Memory B cell (primary cell): ENCODE measurements at places on chromosomes 16 and 17.
A peak's percentile ranks its signal among the peaks of the same experiment; 100 is the strongest.

GRCh38 chr16:86498671-86499439 is 11.5 kb upstream of the FOXF1 start:
- H3K4me1 ChIP-seq, result peaks cover 2% of the 10 kb centered on the region
- peaks cover 32% of the 10 kb centered on the region for H3K27me3 ChIP-seq
- H3K27ac ChIP-seq, result peak overlapping the region; percentile 33

DNA sequence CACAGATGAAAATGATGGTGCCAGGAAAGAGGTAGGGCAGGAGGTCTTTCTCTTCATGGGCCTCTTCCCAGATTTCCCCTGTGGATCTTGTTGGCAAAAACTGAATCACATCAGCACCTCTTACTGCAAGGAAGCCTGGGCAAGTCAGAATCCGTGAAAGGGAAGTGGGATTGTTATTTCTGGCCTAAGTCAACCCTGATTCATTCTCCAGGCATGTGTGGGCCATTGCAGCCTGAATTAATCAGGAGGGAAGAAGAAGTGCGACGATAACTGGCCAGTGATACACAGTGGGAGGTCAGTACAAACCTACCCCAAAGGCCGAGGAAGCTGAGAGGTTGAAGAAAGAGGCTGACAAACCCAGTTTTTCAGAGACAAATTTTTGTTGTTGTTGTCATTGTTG is 17.9 kb upstream of the NSMCE1 start:
- peaks cover 4% of the 10 kb centered on the region for H3K27me3 ChIP-seq
- no peak overlapping the region for H3K4me3 ChIP-seq
- peak overlapping the region; percentile 31 for H3K27ac ChIP-seq

- H3K27me3 ChIP-seq, result peaks cover 12% of the 10 kb centered on the region
- no peak overlapping the region for H3K27ac ChIP-seq
- peaks cover 2% of the 10 kb centered on the region for H3K4me1 ChIP-seq
- no peak overlapping the region for H3K4me3 ChIP-seq
These were observed 14.8 kb downstream of the PMP22 start for GRCh38 chr17:15250135-15250860.

DNA sequence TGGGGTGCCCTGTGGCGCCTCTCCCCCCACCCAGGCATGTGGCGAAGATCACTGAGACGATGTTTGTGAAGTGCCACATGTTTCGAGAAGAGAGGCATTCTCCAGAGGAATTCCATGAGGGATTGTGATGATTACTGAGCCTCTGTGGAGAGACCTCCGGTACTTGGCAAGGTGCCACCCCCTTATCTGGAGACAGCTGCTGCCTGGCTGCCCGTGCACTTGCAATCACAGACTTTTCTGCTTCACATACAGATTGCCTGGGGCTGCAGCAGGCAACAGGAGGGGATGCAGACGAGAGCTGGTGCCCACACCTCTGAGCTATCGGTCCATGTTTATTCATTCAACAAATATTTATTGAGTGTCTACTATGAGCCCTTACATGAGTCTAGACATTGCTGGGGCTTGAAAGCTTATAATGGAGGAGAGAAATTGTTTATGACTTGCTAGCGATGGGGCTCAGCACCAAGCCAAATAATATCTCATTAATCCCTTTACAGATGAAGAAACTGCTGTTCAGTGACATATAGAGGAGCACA is 317.2 kb upstream of the ZFHX3 start:
- no peak overlapping the region for H3K27ac ChIP-seq
- no peak overlapping the region for H3K4me3 ChIP-seq
- no peaks in the 10 kb centered on the region for H3K27me3 ChIP-seq
- DNase-seq, result no peak
- no peaks in the 10 kb centered on the region for H3K36me3 ChIP-seq
- H3K4me1 ChIP-seq, result no peaks in the 10 kb centered on the region

DNA sequence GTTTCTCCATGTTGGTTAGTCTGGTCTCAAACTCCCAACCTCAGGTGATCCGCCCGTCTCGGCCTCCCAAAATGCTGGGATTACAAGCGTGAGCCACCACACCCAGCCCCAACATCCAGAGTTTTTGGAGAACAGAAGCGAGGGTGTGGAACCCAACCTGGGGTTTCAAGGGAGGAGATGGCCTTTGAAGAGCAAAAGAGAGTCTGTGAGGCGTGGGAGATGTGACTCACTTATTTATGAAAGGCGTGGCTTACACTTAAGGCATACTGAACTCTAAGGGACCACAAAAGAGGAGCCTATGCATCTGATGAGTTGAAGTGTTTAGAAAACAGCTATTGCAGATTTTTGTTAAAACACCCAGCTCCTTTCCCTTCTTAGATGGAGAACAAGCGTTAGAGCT is 18.9 kb downstream of the ARSG start:
- no peak for DNase-seq
- H3K4me1 ChIP-seq, result peaks cover 6% of the 10 kb centered on the region
- peaks cover 12% of the 10 kb centered on the region for H3K36me3 ChIP-seq
- H3K4me3 ChIP-seq, result no peak overlapping the region
- no peak overlapping the region for H3K27ac ChIP-seq

GRCh38 chr16:30605158-30605557 is 5.0 kb downstream of the ZNF689 start:
- H3K36me3 ChIP-seq, result peaks cover 11% of the 10 kb centered on the region
- no peak for DNase-seq
- H3K4me3 ChIP-seq, result no peak overlapping the region
- H3K4me1 ChIP-seq, result peaks cover 2% of the 10 kb centered on the region
- no peaks in the 10 kb centered on the region for H3K27me3 ChIP-seq

GRCh38 chr17:36550491-36551417 is 6.0 kb downstream of the GGNBP2 start:
- H3K27me3 ChIP-seq, result no peaks in the 10 kb centered on the region
- peak; percentile 38 for DNase-seq
- H3K4me3 ChIP-seq, result peak overlapping the region; percentile 68
- H3K4me1 ChIP-seq, result peaks cover 30% of the 10 kb centered on the region
- peak overlapping the region; percentile 74 for H3K27ac ChIP-seq

DNA sequence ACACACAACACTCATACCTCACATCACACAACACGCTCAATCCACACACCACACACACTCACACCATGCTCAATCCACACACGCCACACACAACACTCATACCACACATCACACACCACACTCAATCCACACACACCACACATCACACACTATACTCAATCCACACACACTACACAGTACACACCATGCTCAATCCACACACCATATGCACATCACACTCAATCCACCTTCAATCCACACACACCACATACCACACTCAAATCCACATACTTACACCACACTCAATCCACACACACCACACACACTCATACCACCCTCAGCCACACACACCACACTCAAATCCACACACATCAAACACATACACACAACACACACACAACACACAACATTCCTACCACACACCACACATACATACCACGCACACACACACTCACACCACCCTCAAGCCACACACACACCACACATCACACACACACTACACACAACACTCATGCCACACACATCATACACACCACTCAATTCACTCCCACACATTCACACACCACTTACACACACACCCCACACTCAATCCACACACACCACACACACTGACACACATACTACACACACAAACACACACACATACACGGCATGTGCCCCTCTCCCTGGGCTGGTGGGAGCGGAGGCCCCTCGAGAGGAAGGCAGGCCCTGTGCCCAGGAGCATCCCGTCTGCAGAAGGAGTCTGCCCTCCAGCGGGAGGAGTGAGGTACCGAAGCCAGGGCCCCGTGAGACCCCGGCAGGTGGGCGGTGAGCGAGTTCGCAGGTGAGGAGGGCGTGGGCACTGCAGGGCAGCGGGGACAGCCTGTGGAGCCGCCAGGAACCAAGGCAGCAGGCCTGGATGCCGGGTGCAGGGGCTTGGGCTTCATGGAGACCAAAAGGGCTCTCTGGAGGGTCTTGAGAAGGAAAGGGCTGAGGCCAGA is 33.1 kb upstream of the RPTOR start:
- no peaks in the 10 kb centered on the region for H3K4me1 ChIP-seq
- peaks cover 5% of the 10 kb centered on the region for H3K27me3 ChIP-seq
- no peaks in the 10 kb centered on the region for H3K36me3 ChIP-seq
- no peak for DNase-seq
- no peak overlapping the region for H3K4me3 ChIP-seq
- H3K27ac ChIP-seq, result no peak overlapping the region

DNA sequence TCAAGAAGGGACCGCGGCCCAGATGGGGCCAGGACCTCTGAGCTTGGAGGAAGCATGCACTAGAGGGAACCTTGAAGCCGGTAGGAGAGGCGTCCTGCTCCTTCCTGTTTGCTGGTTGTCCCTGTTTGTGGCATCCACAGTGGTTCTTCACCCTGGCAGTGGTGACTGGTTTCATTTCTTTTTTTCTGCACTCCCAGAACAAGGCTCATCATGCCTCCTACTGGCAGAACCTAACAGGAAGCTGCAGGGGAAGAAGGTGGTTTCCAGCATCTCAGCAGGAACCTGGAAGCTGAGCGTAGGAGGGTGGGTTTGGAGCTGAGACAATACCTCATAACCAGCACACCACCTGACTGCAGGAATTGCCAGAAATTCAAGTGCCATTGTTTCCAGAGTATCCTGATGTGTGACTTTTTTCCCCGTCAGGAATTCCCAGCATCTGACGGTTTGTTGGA is 5.8 kb downstream of the TMEM231 start:
- H3K4me1 ChIP-seq, result peaks cover 3% of the 10 kb centered on the region
- no peaks in the 10 kb centered on the region for H3K36me3 ChIP-seq
- H3K27me3 ChIP-seq, result no peaks in the 10 kb centered on the region
- H3K4me3 ChIP-seq, result no peak overlapping the region
- peak; percentile 38 for DNase-seq

- no peak overlapping the region for H3K27ac ChIP-seq
- no peaks in the 10 kb centered on the region for H3K36me3 ChIP-seq
- no peak for DNase-seq
- H3K4me3 ChIP-seq, result no peak overlapping the region
These were observed 200.1 kb downstream of the KCNJ2 start for GRCh38 chr17:70369391-70369790.

GRCh38 chr17:15929941-15930340 is 15.0 kb upstream of the ADORA2B start:
- no peak for DNase-seq
- H3K4me1 ChIP-seq, result peaks cover 10% of the 10 kb centered on the region
- H3K36me3 ChIP-seq, result peaks cover 2% of the 10 kb centered on the region
- no peak overlapping the region for H3K4me3 ChIP-seq
- H3K27ac ChIP-seq, result no peak overlapping the region
- H3K27me3 ChIP-seq, result peaks cover 19% of the 10 kb centered on the region

- DNase-seq, result no peak
- peaks cover 2% of the 10 kb centered on the region for H3K27me3 ChIP-seq
- H3K4me3 ChIP-seq, result peak overlapping the region; percentile 80
- no peaks in the 10 kb centered on the region for H3K36me3 ChIP-seq
- peak overlapping the region; percentile 55 for H3K27ac ChIP-seq
- no peaks in the 10 kb centered on the region for H3K4me1 ChIP-seq
These were observed 762 bp upstream of the RBL2 start for GRCh38 chr16:53433509-53433908.

DNA sequence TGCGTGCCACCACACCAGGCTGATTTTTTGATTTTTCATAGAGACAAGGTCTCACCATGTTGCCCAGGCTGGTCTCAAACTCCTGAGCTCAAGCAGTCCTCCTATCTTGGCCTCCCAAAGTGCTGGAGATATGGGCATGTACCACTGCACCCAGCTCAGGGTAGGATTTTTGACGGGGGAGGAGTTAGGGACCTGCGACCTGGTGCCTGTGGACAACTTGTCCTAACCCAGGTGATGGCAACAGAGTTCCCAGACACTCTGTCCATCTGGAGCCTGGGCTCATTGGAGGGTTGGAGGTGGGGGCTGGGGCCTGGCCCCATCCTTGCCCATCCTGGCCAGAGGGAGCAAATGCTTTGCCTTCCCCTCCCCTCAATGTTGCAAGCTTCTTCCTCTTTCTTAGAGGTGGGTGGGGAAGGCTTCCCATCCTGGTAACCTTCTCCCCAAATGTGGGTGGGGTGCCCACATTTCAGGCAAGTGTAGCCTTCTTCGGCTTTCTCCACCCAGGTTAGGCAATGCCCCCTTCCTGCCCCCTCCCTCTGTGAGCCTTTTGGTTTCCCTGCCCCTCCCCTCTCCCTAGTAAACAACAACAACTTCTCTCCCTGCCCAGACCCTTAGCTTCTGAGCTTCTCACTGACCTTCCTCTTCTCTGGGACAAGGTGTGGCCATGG is 24.9 kb downstream of the RARA start:
- peaks cover 43% of the 10 kb centered on the region for H3K4me1 ChIP-seq

- H3K4me1 ChIP-seq, result peaks cover 39% of the 10 kb centered on the region
- no peaks in the 10 kb centered on the region for H3K27me3 ChIP-seq
- peak overlapping the region; percentile 58 for H3K27ac ChIP-seq
- peaks cover 14% of the 10 kb centered on the region for H3K36me3 ChIP-seq
- peak overlapping the region; percentile 82 for H3K4me3 ChIP-seq
These were observed 2.8 kb downstream of the TBC1D10B start for GRCh38 chr16:30367349-30368009.

DNA sequence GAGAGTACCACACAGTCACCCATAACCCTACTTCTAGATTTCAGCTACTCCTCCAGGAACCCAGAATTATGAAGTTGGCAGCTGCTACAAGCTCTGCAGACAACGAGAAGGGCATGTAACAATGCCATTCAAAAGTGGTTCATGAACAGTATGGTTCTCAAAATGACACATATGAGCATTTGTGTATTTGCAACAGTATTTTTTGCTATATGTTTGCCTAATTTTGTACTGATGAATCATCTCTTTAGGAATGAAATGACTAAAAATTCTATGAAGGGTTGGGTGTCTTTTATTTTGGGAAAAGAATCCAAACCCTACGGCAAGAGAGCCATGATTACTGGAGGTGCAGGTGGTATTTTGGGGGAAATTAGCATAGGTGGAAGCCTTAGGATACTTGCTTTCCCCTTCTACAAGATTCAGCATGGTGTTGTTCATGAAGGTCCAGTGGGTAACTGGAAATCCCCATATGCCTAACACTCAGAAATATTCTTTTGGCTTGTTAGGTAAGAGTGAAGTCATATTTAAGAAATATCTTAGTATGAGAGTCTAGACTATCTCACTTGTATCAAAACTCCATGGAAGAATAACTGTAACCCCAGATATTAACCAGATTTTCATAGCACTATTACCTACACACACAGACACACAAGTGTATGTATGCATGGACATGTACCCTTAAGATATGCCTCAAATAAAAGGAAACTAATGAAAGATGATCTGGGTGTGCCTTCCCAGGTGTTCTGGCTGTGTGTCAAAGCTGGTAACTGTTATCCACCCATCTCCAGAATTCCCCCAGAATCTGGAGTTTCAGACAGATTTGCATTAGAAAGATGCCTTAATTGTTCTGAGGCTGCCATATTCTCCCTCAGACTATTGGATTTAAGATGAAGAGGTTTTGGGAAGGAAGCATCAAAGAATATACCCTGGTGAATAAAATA is 688.2 kb upstream of the SOX9 start:
- DNase-seq, result no peak
- no peak overlapping the region for H3K27ac ChIP-seq
- H3K36me3 ChIP-seq, result no peaks in the 10 kb centered on the region
- H3K27me3 ChIP-seq, result no peaks in the 10 kb centered on the region
- H3K4me3 ChIP-seq, result no peak overlapping the region

- peaks cover 54% of the 10 kb centered on the region for H3K4me1 ChIP-seq
- no peaks in the 10 kb centered on the region for H3K36me3 ChIP-seq
- no peak for DNase-seq
- peak overlapping the region; percentile 59 for H3K27ac ChIP-seq
- H3K4me3 ChIP-seq, result no peak overlapping the region
These were observed 5.7 kb downstream of the TK2 start for GRCh38 chr16:66544016-66544757.
